ENCODE measurements at places on chromosomes 5 and 9.

DNA sequence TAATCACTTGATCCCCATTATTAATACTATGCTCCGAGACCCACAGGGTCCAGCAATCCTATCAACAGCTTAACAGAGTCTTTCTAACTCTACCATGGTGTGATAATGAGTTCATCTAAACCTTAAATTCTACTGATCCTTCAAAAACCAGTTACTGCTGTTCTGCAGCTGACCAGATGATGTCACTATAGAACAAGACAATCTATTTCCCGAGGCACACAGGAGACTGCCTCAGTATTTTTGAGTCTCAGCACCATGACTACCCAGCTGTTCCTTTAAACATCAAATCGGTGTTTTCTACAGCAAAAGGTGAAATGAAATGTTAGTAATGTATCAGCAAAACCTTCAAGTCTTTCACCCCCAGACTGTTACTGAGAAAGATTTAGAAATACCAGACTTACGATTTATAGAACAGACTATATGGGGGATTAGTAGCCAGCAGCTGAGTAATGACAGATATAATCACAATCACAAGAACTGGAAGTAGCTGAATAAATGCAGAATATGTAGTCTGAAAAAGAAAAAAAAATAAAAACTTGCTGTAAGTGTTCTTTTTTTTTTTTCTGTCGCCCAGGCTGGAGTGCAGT is 16.9 kb downstream of the DNAJC18 start:
- peak; percentile 55 for DNase-seq

GRCh38 chr9:8338767-8339510 is 539.4 kb upstream of the DMAC1 start:
- no peak for DNase-seq

- DNase-seq = no peak
Measured at GRCh38 chr9:76136986-76137385, 246.5 kb downstream of the PCSK5 start.

DNA sequence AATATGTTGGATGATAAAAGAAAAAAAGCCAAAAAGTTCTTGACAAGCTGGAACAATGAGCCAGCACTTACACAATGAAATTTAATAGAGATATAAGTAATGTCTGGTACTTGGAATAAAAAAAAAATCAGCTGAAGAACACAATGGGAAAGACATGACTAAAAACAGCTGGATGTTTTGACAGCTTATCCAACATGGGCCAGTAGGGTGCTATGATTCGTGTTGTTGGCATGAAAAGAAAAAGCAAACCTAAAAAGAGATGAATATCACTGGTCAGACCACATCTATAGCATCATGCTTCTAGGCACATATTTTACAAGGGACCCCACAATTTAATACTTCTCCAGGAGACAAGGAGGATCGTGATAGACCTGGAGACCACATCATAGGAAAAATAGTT is 175.3 kb downstream of the ARL15 start:
- no peak for DNase-seq

DNA sequence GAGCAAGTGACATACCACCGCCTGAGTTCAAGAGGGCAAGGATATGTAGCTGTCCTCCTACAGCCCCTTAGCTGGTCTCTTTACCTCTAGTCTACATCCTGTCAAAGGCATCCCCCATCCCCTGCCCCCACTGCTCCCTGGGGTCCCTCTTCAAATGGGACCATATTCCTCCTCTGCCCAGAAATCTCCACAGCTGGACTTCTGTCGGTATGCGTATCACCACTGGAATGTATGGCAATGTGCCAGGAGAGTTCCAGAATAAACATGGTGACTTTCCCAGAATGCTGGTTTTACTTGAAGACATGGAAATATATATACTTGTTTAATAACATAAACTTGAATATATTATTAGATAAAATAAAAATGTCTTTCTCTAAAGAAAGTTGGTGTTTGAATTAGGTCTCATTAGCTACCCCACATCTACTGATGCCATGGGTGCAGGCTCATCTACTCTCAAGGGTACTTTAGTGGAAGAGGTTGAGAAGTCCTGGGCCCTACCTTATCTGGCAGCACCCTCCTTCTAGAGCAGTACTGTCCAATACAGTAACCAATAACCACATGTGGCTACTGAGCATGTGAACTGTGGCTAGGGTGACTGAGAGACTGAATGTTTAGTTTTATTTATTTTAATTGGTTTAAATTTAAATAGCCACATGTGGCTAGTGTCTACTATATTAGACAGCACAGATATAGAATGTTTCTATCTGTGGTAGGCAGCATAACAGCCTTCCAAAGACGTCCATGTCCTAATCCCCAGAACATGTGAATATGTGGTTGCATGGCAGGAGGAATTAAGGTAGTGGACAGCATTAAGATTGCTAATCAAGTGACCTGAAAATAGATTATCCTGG is 181.7 kb upstream of the SLC30A5 start:
- no peak for DNase-seq

DNA sequence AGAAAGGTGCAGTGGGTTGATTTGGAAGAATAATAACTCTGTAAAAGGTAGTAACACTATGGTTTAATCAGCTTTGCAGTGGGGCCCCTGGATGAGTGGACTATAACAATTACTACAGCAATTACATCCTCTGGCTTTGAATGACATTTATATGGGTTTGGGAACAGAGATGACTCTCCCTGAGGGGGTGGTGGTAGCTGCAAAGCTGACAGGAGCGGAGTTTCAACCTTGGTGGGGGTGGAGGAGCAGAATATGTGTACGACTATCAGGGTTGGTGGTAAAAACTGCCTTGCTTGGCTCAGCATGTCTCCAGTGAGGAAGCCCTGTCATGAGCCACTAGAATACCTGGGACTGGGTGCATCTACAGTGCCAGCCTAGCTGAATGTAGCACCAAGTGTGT is 28.3 kb upstream of the NR3C1 start:
- no peak for DNase-seq

- DNase-seq = no peak
Measured at GRCh38 chr5:172005708-172006320, 624 bp downstream of the FBXW11 start.

GRCh38 chr9:134264169-134264568 is 62.1 kb upstream of the RXRA start:
- no peak for DNase-seq

GRCh38 chr5:119928974-119929373 is 299.6 kb downstream of the FAM170A start:
- DNase-seq = no peak

DNA sequence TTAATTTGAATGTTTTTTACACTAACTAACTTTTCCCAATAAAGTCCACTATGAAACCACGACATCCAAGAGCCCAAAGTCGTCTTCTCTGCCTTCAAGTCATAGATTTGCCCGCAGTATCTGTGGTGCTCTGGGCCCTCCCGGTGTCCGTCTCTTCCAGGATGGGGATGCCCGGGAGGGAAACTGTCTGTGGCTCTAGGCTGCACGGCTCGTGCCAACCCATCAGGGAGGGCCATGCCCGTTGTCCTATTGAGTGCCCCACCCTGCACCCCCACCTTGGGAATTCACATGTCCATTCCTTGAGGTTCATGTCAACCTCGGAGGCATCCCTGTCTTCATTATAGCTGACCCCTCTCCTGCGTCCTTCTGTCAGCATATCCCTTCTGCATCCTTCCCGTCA is 59.8 kb upstream of the LRRTM2 start:
- no peak for DNase-seq

- DNase-seq = no peak
Measured at GRCh38 chr5:174892742-174893141, 168.4 kb downstream of the MSX2 start.

Data from CD4-positive, alpha-beta T cell treated with Interleukin-15 for 1 hour (primary cell).